ENCODE measurements at places on chromosomes 16 and 17.
A peak's percentile ranks its signal among the peaks of the same experiment; 100 is the strongest.

- DNase-seq: peak; percentile 40
These were observed 45.0 kb upstream of the NACA2 start for GRCh38 chr17:61635913-61636432.

DNA sequence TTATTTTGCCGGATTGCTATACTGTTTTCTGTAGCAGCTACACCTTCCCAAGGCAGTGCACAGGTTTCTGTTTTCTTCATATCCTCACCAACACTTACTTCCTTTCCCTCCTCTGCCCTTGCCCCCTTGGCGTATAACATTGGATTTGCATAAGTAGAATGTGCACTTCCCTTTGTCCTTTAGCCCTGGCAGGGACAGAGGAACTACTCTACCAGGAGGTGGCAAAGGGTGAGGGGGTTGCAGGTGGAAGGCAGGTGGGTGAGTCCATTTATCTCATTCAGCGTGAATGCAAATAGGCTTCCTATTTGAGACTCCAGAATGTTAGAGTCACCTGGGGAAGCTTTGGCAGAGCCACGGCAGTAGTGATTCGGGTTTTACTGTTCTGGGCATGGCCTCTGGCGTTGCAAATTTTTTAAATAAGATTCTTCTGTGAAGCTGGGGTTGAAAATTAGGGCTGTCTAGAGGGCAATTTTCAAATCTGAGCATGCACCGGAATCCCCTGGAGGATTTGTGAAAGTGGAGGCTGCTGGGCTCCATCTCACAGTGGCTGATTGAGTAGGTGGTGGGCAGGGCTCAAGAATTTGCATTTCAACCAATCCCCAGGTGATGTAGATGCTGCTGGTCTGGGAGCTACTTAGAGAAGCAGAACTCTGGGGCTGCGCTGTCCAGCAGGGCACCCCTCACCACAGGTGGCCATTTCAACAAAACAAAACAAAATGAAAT, 84.7 kb downstream of the PLCG2 start:
- no peak for DNase-seq

- DNase-seq: no peak
These were observed 13.1 kb downstream of the CTRB2 start for GRCh38 chr16:75193730-75194444.

- DNase-seq: no peak
These were observed 199.7 kb upstream of the ASIC2 start for GRCh38 chr17:33492731-33493265.

- DNase-seq: no peak
These were observed 22.3 kb upstream of the BRD7 start for GRCh38 chr16:50390914-50391716.

GRCh38 chr17:7557775-7558543, 591 bp upstream of the TNFSF13 start:
- no peak for DNase-seq

DNA sequence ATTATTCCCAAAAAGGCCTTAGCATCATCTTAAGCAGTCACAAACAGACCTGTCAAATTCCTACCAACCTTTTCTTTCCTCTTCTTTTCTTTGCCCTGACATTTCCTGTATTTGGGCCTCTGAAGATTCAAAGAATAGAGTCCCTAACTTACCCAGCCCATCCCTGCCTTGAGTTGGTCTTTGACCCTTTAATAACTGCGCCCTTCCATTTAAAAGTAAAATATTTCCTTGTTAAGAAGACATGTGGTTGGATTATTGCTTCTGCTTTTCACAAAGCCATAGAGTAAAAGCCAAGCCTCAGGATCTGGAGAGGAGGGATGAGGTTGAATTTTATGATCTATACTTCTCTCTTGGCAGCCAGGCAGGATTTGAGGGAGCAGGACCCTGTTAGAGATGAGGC, 13.2 kb upstream of the CCL23 start:
- DNase-seq: no peak

- DNase-seq: no peak
These were observed 5.7 kb downstream of the C16orf86 start for GRCh38 chr16:67672306-67672705.

DNA sequence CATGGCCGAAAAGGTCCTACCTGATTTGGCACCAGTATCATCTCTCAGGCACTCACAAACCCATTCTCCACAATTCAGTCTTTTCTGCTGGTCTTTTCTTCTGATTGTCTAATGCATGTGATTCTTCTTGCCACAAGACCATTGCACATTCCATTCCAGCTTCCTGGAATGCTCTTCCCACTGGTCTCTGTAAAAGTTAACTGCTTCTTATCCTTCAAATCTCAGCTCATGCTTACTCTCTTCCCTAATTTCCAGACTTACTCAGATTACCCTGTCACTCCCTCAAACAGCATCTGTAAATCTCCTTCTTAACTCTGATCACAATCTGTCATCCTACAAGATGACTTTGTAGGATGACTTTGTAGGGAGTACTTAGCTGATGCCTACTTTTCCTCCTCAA, 320.2 kb downstream of the MAP2K6 start:
- DNase-seq: no peak

DNA sequence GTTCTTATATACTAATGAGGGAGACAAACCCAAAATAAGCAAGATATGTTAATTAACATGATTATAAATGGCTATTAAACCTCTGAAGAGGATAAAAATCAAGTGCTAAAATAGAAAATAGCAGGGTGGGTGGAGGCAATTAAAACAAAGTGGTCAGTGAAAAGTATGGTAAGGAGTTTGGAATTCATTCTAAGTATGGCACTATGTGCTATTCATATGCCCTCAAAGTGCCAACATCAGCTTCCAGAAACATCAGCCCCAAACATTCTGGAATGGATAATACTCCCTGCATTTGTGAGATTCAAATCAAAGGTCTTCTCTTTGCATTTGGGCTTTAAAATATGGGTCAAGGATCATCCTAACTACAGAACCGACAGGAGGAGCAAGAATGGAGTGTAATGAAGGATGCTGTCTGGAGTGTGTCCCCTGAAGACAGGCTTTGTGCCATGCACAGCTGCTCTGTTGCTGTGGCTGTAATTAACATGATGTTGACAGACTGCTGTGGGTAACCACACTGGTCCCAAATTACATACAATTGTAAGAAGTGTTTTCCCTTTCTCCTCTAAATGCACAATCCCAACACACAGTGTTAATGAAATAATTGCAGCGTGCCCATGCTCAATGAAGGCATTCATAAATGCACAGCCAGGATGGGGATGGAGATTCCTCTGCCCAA, 93.1 kb downstream of the VAT1L start:
- no peak for DNase-seq

- no peak for DNase-seq
These were observed 2.8 kb upstream of the TNFRSF13B start for GRCh38 chr17:16974569-16975276.

- no peak for DNase-seq
These were observed 8.3 kb upstream of the ITGA3 start for GRCh38 chr17:50047488-50048126.

DNA sequence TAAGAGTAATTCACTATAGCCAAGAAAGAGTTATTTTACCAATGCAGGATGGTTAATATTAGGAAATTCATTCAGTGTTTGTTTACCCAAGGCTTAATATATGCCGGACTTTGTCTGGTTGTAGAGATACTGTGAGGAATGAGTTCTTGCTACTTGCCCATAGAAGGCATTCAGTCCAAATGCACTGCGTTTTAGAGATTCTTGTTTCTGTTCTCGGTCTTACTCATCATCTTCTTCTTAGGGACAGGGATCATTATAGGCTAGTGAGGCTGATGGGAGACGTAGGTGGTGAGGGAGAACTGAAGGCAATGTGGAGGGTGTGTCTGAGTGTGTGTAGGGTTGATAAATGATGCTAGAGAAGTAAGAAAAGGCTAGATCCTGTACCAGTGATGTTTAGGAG, 90.7 kb downstream of the OR1D5 start:
- DNase-seq: no peak

- DNase-seq: no peak
These were observed 6.6 kb upstream of the SHCBP1 start for GRCh38 chr16:46627746-46628145.

DNA sequence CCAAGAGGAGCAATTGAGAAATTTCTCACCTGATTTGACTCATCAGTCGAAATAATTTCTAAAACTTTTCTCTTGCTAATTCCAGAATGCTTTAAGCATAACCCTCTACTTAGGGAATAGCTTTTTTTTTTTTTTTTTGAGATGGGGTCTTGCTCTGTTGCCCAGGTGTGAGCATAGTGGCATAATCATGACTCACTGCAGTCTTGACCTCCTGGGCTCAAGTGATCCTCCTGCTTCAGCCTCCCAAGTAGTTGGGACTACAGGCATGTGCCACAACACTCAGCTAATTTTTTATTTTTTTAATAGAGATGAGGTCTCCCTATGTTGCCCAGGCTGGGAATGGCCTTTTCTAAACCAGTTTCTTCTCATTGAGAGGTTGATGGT, 13.7 kb upstream of the NFATC3 start:
- no peak for DNase-seq

DNA sequence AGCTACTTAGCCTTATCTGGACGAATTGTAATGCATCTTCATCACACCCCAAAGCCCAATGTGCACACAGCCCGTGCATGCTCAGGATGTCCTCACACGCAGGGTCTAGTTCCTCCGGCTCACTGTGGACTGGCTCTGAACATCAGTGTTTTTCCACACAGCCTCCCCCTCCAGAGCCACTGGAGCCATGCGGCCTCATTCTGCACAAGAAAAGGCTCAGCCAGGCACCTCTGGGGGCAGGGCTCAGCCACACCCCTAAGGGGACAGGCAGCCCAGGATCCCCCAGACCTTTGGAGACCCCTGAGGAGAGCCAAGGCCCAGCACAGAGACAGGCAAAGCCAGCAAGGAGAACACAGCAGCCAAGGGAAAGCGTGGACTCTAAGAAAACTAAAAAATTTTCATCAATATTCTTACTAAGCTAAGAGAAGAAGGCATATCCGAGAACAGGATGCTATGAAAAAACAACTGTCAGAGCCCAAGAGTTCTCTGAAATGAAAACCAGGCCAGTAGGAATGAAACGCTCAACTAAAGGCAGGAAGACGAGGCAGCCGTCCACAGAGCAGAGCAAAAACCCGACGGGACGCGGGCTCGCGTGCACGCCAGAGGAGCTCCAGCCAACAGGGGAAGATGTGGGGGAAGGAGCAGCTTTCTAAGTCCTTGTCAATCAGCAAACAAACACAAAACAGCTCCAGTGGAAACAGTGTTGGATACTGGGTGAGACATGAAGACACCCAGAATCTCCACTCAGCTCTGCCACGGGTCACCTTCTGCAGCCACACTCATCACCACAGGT, 34.5 kb downstream of the MAP1LC3B start:
- DNase-seq: no peak

DNA sequence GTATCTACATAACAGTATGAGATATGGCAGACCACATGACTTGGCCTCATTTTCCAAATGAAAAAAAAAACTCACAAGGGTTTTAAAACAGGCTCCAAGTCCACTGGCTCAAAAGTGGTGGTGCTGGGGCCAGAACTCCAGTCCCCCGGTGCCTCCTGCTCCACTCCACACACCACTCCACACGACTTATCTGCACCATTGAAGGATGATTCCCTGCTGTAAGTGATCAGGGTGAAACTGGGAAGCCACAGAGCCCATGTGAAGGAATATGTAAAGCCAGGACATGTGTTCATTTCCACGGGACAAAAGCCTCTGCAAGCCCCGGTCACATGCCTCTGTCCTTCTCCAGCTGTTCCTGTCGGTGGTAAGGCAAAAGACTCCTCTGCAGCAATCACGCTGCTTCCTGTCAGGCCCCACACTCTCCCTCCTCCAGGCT, 97.2 kb downstream of the ZNF18 start:
- no peak for DNase-seq

DNA sequence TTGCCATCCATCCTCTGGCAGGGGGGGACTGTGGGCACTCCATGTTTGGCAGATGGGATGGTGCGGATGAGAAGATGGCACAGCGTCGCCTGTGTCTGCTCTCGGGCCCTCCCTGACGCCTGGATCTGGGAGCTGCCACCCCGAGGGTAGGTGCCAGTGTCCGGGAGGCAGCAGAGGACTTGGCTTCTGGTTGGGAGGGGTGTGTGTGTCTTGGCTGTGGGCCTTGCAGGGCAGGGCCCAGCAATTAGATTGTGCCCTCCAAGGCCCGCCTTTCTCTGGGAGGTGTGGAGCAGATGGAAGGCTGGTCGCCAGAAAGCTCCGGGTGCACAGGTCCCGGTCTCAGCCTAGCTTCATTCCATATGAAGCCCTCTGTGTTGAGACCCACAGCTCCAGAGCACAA, 1.4 kb downstream of the RAP1GAP2 start:
- no peak for DNase-seq

- no peak for DNase-seq
These were observed 36.7 kb downstream of the CMIP start for GRCh38 chr16:81481207-81481821.

DNA sequence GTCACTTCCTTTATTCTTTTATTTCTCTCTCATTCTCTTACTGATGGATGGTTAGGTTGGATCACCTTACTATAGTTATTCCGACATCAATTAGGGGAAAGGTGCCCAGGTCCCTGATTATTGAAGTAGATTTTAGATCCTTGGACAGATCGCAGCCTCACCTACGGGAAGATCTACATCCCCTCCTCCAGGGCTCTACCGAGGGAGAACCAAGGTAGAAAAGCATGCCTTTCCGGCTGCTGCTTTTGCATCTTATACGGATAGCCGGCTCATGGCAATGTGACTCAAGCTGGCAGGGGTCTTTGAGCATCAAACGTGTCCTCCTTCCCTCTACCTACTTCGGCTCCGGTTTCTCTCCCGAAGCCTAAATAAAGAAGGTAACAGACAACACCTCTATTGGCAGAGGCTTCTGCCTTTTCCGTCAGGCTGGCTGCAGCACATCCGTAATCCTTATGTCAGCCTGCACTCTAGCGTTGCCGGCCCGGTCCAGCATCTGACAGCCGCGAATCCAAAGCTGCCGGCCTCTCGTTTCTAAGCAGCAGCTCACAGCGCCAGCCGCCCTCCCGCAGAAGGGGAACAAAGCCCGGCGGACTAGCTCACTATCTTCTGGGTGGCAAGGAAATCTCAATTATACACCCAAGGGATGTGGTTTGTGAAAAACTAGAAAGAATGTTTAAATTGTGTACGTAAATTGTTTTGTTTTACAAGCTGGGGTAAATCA, 46.9 kb downstream of the IRX6 start:
- DNase-seq: no peak

GRCh38 chr17:7213895-7214299, 5.7 kb downstream of the DLG4 start:
- DNase-seq: peak; percentile 58

- DNase-seq: no peak
These were observed 34.2 kb upstream of the ACSM2B start for GRCh38 chr16:20610211-20610891.

DNA sequence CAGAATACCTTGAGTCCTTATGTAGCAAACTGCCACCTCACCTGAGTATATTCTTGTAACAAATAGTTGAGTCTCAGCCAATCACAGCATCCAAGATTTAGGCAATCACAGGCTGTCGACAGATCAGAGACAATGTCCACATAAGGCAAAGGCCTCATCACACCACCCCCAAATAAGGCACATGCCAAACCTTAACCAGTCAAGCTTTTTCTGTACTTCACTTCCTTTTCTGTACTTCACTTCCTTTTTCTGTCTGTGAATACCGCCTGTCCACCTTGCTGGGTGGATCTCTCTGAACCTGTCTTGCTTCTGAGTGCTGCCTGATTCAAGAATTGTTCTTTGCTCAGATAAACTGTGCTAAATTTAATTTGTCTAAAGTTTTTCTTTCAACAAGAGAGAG, 210.4 kb upstream of the N4BP1 start:
- DNase-seq: no peak

All from T-helper 1 cell (primary cell).